ENCODE measurements at places on chromosomes 4 and X. TPM values are rescaled to one million over a fixed set of nuclear protein-coding genes. Genes with fewer than 3 reads are reported as not detected.

TMLHE gene
- 10.8 TPM for total RNA-seq

TMPRSS11D gene
- total RNA-seq: not detected

BDH2 gene
- 28.2 TPM for total RNA-seq

SPON2 gene
- total RNA-seq: 83.5 TPM

MMRN1 gene
- not detected for total RNA-seq

SORBS2 gene
- total RNA-seq: 3.7 TPM

KIAA1210 gene
- total RNA-seq: not detected

HAND2 gene
- not detected for total RNA-seq

MMAA gene
- total RNA-seq: 2.4 TPM

SLC9B1 gene
- total RNA-seq: not detected

FNIP2 gene
- 12.9 TPM for total RNA-seq

SASH3 gene
- total RNA-seq: not detected

CCKAR gene
- total RNA-seq: not detected

CXCL1 gene
- total RNA-seq: 35.5 TPM

MAB21L2 gene
- 3.7 TPM for total RNA-seq

GRID2 gene
- total RNA-seq: not detected

EXOC1L gene
- not detected for total RNA-seq

STBD1 gene
- 3.4 TPM for total RNA-seq

GUCY1A1 gene
- 0.81 TPM for total RNA-seq

GAGE1 gene
- not detected for total RNA-seq

FSTL5 gene
- total RNA-seq: not detected

TCEANC gene
- total RNA-seq: 1.3 TPM

POU4F2 gene
- total RNA-seq: not detected

LDB2 gene
- 3.2 TPM for total RNA-seq

PAGE5 gene
- not detected for total RNA-seq

CLNK gene
- total RNA-seq: not detected

TEX13C gene
- total RNA-seq: not detected

Measured in mesangial cell (primary cell).